ENCODE measurements at places on chromosomes 2 and 18.

DNA sequence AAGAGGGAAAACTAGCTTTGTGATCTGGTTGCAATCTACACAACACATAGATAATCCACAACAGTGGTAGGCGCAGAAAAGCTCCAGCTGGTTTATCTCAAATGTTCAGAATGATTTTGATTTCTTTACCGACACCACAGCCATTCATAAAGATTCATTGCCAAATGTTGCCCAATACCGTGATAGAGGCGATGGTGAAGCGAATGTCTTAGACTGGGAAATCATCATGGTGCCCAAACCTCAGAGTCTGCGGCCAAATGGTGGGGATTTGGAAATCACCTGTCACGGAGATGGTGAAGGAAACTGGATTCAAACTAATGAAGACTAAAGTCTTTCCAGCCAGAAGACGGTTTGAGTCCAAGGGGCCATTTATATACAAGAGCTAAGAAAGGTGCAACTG is 48.5 kb upstream of the CCDC150 start:
- no peak overlapping the region for H3K4me3 ChIP-seq
- no peaks in the 10 kb centered on the region for H3K27me3 ChIP-seq
- H3K4me1 ChIP-seq, result peaks cover 24% of the 10 kb centered on the region
- DNase-seq, result no peak
- H3K27ac ChIP-seq, result no peak overlapping the region

GRCh38 chr2:63789338-63790020 is 52.2 kb upstream of the UGP2 start:
- peak; percentile 16 for DNase-seq
- no peak overlapping the region for H3K4me3 ChIP-seq
- H3K36me3 ChIP-seq, result no peaks in the 10 kb centered on the region
- H3K27ac ChIP-seq, result peak overlapping the region; percentile 87
- H3K27me3 ChIP-seq, result no peaks in the 10 kb centered on the region
- H3K4me1 ChIP-seq, result peaks cover 37% of the 10 kb centered on the region

DNA sequence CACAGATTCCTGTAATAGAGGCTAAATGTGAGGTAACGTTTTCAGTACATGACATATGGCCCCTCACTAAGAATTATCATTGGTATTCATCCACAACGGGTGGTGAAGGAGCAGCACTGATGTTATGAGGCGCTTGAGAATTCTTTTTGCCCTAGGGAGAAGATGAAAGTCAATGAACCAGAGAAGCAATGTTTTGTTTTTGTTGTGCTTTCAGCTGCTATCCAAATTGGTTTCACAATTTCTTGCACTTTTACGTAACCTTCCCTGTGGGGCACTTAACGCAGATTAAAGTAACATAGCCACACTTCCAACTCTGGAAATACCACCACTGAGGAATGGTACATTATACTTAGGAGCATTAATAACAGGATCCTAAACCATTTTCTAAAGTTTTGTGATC is 13.3 kb upstream of the CCDC85A start:
- DNase-seq, result no peak
- no peak overlapping the region for H3K27ac ChIP-seq
- H3K4me1 ChIP-seq, result no peaks in the 10 kb centered on the region
- H3K36me3 ChIP-seq, result no peaks in the 10 kb centered on the region

DNA sequence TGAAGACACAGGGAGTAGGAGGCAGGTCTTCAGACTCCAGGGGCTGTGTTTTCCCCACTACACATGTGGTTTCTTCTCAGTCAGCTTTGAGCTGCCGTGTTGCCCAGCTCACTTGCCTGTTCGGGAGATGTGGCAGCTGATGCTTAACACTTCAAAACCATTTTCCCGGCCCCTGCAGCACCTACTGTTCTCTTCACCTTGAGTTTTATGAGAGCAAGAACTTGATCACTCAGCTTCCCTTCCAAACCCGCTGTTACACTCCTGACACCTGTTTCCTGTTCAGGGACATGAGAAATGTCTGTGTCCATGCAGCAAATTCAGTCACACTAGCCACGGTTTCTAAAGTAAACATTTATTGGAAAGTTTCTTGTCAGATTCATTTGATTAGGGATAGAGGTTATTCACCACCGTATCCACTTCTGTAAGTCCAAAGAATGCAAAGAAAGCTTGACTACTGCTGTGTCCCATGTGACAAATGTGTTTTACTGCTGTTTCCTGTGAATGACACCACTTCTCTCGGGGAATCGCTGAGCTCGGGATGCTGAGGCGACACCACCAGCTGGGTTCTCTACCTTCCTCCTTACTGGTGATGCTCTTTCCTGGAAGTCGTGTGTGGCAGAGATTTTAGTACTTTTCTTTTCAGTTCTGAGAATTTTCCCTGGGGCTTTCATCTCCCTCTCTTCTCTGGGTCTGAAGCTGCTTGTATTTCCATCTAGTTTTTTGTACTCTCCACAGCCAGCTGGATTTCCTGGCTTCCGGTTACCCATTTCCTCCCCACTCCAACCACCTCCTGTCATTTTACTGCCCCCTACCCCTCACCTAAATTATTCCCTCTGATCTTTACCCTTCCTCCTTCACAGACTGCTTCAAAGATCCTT is 91.7 kb downstream of the KLF7 start:
- H3K4me3 ChIP-seq, result no peak overlapping the region
- H3K27me3 ChIP-seq, result no peaks in the 10 kb centered on the region
- 0 out of 2 replicates have a peak, but pooled peaks cover 7% of the 10 kb centered on the region for H3K36me3 ChIP-seq
- DNase-seq, result no peak

GRCh38 chr18:38007676-38008330 is 442.2 kb upstream of the CELF4 start:
- peak; percentile 4 for DNase-seq
- H3K36me3 ChIP-seq, result no peaks in the 10 kb centered on the region
- H3K4me1 ChIP-seq, result no peaks in the 10 kb centered on the region
- no peak overlapping the region for H3K4me3 ChIP-seq
- no peaks in the 10 kb centered on the region for H3K27me3 ChIP-seq
- no peak overlapping the region for H3K27ac ChIP-seq

All from SJSA1 (cell line).